NCI-H1105 treated with DMSO at 0.1 percent for 48 hours (cell line): ENCODE measurements at places on chromosomes 6 and 20.
A peak's percentile ranks its signal among the peaks of the same experiment; 100 is the strongest.

- DNase-seq, result no peak
Measured at GRCh38 chr6:140644017-140644416, 1269.6 kb upstream of the CITED2 start.

- no peak for DNase-seq
Measured at GRCh38 chr6:37027036-37027720, 21.7 kb downstream of the FGD2 start.

DNA sequence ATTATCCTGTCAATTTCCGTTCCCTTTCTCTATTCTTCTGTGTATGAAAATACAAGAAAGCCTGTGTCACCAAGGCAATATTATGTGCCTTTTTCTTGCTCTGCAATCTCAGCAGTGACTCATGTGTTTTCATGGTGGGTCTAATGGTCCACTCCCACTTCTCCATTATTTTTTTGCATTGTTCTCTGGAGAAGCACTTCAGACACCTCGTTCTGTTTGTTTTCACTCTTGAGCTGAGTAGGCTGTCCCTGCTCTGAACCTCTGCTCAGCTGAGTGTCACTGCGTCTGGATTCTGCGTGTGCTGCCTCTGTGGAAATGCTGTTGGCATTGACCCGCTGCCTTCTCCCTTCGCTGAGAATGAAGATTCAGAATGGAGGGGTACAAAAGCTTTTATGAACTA lies 230.6 kb downstream of the TMEM242 start:
- peak; percentile 78 for DNase-seq

GRCh38 chr6:141587482-141588266 lies 545.1 kb upstream of the GJE1 start:
- DNase-seq, result no peak

DNA sequence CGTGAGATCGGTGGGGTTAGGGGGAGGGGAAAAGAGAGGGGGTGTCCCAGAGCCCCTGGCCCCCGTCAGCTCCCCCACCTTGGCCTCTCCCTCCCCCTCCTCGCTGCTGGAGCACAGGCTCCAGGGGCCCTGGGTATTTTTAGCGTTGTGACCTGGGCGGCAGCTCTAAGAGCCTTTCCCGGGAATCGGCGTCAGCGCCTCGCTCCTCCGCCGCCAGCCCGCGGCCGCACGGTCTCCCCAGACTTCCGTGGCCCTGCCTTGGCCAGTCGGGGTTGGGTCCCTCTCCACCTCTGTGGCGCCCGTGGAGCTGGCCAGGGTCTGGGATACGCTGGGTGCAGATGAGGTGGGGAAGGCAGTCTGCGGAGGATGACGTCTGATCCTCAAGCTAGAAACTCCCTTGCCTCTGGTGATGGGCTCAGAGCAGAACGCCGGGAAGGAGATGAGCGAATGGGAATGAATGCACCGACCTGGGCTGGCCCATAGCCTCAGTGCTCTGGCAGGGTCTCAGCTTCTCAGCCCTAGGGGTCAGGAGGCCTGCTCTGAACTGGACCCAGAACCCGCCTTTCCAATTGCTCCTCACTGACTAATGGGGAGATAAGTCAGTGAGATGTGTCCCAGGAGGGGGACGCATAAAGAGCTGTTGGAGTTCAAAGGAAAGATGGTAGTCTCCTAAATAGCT lies 883 bp upstream of the DBNDD2 start:
- peak; percentile 29 for DNase-seq

GRCh38 chr20:62823688-62824475 lies 7.0 kb downstream of the COL9A3 start:
- no peak for DNase-seq

- DNase-seq, result no peak
Measured at GRCh38 chr6:30845183-30845582, 39.1 kb upstream of the DDR1 start.

DNA sequence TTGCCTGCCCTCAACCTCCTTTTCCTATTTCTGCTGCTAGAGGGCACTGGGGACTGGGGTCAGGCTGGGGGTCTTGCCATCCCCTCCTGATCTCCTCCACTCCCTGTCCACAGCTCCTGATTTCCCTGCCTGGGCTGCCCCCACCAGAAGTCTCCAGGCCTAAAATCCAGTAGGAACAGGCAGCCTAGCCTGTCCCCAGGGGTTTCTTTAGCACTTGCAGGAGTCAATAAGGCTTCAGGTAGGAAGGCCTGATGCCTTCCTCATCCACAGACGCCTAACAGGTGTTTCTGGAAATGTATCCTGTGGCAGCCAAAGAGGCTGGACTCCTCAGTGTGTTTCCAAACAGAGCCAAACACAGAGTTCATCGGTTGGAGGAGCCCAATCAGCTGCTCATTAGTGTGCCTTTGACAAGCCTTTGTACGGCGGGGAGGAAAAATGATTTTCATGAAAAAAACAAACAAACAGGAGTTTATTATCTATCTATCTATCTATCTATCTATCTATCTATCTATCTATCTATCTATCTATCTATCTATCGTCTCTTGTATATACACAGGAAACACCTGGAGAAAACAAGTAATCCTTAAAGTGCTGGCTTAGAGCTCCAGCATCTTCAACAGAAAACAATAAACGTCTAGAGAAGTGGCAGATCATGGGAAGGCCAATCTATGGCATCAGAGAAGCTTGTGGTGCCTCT lies 3.7 kb upstream of the RAET1E start:
- no peak for DNase-seq

- DNase-seq, result no peak
Measured at GRCh38 chr6:128696691-128697689, 176.6 kb upstream of the PTPRK start.

GRCh38 chr6:135183532-135184440 lies 2.7 kb downstream of the MYB start:
- DNase-seq, result peak; percentile 64

DNA sequence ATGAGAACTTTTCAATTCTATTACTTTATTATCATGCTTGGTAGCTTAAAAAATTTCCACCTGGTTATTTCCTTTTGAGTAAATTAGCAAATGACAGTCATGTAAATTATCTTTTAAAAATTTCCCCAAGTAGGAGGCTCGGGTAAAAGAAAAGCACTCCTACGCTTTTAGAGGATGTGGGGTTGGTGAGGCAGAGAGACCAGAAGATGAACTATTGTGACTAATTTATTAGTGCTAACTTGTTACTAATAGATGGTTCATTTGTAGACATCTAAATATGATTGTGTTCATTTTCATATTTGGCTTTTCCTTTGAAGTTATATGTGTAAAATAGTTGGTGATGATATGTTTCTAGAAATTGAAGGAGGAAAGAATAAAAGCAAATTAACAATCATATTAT lies 27.0 kb downstream of the ZNF292 start:
- no peak for DNase-seq

GRCh38 chr6:147023581-147023980 lies 180.6 kb upstream of the STXBP5 start:
- no peak for DNase-seq

DNA sequence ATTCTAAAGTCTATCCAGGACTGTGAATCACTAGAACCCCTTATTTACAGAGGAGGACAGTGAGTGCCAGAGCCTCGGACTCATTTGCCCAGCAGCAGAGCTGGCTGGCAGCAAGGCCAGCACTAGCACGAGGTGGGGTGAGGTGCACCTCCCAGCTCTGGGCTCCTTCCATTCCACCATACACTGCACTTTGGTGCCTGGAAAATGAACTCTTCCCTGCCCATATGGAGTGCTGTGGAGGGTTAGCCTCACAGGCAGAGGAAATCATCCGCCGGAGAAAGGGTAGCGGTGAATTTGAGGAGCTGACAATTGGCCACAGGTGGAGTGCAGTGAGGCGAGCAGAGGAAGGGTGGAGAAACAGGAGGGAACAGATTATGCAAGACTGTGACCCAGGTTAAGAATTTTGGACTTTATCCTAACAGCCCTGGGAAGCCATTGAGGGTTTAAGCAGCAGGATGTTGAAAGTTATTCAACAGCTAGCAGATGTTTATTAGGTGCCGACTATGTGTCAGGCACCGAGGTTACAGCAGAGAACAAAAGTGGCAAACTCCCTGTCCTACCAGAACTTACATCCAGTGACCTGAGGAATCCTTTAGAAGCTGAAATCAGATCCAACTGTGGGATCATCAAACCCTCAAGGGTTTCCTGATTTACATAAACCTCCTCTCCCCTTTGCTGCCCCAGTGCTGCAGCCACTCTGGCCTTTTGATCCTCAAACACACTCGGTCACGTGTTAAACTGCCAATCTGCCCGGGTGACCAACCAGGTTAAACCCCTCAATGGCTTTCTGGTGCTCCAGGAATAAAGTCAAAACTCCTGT lies 6.2 kb downstream of the TRIM26 start:
- no peak for DNase-seq

DNA sequence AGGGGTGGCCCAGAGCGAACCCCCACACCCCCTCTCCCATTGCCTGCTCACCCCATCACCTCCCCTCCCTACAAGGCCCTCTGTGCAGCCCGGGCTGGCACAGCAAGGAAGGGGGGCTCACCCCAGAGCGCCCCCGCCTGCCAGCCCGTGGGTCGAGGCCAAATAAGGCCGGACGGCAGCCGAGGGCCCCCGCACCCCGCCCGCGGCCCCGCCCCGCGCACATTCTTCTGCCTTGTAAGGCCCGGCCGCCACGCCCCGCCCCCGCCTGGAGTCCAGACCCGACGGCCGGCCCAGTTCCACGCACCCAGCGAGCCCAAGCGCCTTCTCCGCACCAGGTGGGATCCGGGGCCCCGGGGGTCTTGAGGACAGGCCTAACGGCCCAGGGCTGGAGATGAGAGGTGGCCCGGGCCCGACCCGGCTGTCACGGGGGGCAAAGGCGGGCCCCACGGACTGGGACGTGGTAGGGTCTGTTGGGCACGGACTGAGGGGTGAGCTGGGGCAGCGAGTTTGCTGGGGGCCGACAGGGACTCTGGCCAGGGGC lies at the start of gene MYL9:
Gene MYL9, plus strand, starts transcription at position 293 of the 541 bp plus-strand sequence. CDS start 3,366 bp downstream, outside the sequence.
- DNase-seq, result no peak

DNA sequence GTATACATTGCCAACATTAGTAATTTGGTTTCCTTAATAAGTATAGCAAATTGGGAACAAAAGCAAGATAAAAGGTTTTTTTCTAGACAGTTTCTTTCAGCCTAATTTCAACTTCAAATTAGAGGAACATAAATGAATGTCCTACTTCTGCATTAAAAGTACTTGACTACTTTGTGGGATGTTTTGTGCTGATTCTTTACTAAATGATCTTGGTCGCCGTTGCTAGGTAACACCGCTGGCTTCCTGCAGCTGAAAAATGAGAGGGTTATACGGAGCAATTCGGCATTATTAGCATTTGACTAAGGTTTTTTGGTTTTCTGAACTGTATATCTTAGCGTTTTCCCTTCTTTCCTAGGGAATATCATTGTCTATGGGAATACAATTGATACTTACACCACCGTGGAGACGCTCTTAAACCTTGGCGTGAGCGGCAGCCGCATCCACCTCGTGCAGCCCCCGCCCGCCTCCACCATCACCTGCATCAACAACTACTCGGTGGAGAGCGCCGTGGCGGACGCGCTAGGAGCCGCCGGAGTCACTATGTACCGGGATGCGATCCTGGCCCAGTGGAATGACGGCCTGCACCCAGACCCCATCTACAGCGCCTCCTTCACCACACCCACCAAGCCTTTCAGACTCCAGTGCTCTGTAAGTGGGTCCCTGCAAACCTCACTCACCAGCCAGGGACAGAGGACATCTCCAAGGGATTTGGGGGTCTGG lies 90.9 kb upstream of the INSM1 start:
- DNase-seq, result peak; percentile 10

DNA sequence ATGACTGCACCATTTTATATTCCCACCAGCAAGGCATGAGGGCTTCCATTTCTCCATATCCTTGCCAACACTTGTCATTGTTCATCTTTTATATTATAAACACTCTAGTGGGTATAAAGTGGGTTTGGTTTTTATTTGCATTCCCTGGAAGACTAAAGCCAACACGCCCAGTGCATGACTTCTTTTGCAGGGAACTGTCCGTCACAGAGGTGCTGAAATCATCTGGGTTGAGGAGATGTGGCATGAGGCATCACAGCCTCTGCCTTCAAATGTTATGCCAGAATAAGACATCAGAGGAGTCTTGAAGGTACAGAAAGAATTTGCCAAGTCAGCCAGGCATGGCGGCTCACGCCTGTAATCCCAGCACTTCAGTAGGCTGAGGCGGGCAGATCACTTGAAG lies 29.9 kb upstream of the FAM210B start:
- DNase-seq, result no peak

- DNase-seq, result peak; percentile 82
Measured at GRCh38 chr20:38825901-38826625, 20.6 kb downstream of the PPP1R16B start.

- DNase-seq, result no peak
Measured at GRCh38 chr6:42200035-42200434, 5.3 kb upstream of the GUCA1B start.

DNA sequence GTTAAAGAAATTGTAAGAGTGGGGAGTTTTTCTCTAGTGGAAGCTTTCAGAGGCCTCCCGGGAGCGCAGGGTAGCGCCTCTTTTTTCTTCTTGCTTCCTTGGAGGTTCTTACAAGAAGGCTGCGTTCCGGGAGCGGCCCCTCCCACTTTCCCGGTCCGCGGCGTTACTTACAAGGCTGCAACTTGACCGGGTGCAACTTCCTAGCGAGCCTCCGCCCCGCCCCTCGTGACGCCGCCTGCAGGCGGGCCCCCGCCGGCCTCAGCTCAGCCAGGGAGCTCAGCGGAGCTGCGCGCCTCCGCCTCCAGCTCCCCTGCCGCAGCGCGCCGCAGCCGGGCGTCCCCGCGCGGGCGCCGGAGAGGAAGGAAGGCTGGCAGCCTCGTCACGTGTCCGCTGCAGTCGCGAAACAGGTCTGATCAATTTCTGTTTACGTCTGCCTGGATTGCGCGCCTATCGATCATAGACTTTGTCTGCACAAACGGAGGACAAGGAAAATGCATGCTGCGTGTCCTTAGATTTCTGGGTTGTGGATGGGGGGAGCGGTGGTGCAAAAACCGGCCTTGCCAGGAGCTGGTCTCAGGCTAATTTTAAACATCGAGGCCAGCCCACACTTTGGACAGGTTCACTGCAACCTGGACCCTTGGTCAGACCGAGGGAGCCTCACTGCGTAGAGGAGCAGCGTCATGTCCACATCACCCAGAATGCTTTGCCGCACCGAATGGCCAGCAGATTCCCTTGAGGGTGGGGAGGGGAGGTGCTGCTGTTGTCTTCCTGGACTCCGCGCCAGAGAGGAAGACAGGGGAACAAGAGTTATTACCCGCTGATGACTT lies at the start of the genes FAM217B and PPP1R3D:
Gene FAM217B, plus strand, starts transcription at position 261 of the 827 bp plus-strand sequence. CDS start 3,555 bp downstream, outside the sequence.
Gene PPP1R3D, minus strand, starts transcription at position 177 of the 827 bp plus-strand sequence. CDS start 374 bp downstream, outside the sequence.
- peak; percentile 90 for DNase-seq

DNA sequence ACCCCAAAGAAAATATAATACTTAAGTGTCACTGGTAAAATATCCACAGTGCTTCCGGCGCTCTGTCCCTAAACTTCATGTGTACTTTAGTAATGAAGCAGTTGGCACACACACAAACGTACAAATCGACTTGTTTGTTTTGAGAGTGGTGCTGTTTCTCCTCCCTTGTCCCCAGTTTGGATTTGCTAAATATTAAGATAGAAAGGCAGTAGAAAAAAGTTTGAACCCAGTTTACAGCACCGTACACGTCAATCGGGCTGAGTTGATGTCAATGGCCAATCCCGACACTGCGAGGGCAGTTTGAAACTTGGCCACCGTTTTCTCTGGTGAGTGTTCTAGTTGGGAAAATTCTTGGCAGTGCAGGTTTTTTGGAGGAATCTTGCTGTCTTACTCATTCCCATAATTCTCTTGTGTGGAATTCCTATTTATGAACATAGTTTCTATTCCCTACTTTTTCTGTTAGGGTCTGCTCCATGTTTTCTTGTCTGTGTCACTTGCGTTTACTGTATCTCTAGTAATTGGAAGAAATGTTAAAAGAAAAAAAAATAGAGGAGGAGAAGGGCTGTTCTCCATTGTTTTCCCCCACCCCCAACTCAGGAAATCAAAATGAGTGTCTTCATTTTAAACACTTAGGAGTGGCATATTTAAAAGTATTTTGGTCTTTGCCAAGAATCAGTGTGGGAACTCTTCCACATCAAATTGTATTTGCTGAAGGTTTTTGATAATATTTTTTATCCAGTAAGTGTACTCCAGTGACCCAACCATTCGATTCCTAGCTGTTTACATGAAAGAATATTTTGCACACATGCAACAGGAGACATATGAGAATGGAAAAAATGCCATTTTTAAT lies 72.3 kb downstream of the OR2B2 start:
- DNase-seq, result peak; percentile 57
